ENCODE measurements at places on chromosomes 12 and 14.

DNA sequence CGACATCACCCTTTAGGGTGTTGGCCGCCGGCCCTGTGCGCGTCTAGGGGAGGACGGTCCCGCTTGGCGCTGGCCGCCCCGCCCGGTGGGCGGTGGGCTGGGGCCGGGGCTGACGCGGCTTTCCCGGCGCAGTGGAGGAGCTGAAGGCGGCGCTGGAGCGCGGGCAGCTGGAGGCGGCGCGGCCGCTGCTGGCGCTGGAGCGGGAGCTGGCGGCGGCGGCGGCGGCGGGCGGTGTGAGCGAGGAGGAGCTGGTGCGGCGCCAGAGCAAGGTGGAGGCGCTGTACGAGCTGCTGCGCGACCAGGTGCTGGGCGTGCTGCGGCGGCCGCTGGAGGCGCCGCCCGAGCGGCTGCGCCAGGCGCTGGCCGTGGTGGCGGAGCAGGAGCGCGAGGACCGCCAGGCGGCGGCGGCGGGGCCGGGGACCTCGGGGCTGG lies 3.6 kb downstream of the TNFAIP2 start:
- DNase-seq, result no peak

DNA sequence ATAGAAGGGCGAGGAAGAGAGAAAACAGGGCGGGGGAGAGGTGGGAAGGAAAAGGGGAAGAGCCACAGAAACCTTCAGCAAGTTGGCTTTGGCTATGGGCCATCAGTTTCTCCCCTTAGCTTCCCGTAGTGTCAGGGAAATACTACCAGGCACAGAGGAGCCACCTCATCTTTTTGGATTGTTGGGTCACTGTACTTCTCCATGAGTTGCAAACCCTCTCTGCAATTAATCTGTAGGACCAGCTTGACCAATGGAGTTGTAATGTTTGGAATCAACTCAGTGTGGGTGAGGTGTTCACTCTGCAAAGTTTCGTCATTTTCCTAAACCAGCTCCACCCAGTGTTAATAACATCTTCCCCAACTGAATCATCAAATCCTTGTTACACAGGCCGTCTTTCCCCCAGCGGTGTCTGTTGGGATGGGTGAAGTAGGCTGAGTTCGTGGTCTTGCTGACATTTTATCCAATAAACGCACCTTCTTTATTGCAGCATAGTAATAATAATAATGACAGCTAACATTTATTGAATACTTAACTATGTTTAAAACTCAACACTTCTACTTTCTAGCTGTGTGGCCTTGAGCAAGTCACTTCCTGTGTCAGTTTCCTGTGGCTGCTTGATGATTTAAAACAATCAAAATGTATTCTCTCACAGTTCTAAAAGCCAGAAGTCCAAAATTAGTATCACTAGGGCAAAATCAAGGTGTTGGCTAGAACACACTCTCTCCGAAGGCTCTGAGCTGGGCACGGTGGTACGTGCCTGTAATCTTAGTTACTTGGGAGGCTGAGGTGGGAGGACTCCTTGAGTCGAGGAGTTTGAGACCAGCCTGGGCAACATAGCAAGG lies 8.1 kb upstream of the GLTP start:
- DNase-seq, result peak; percentile 73

DNA sequence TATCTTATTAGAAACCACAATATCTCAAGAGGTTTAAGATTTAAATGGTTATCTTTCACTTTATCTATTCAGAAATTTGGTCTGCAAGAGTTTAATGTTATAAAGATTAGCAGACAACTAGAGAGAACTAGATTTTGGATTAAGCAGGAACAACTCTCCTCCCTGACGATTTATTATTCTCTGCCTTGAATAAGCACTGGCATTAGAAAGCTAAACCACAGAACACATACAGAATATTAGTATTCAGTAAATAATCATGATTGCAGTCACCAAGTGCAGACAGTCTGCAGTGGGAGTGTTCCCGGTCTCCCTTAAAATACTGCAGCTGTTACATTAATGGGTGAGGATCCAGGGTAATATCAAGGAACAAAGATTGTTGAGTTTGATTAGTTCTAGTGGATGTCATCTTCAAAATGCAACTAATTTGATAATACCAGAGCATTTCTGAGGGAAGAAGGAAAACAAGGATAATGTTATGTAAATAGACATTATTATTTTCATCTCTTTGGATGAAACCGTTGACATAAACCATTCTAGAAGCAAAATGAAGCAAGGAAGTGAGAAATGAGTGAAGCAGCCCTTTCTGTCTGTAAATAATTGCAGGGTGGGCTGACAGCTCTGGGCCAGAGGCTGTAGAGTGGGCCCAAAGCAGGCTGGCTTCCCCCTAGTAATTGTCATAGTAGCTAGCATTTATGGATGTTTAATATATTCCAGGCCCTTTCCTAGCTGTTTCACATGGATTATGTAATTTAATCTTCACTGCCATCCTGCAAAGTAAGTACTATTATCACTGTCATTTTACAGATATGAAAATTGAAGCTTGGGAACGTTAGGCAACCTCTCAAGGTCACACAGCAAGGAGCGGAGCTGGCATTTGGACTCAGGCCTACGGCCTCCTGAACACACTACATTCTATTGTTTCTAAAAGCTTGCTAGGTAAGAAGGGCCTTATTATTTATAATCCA lies 79.4 kb downstream of the DYRK2 start:
- no peak for DNase-seq

DNA sequence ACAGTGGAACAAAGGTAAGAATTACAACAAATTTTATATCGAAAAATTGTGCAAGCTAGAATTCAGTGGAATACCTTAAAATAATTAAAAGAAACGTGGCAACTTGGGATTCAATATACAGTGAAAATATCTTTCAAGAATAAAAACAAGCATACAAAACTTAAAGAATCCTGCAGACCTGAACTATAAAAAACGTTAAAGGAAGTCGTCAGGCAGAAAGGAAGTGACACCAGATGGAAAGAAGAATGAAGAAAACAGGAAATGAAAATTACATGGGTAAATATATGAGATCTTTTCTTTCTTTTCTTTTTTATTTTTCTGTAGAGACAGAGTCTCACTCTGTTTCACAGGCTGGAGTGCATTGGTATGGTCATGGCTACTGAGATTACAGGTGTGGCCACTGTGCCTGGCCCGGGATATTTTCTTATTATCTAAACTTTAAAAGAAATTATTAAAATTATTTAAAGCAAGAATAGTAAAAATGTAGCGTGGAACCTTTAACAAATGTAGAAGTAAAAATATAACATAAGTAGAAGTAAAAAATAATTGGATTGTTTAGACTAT lies 4.7 kb downstream of the MGP start:
- DNase-seq, result no peak

DNA sequence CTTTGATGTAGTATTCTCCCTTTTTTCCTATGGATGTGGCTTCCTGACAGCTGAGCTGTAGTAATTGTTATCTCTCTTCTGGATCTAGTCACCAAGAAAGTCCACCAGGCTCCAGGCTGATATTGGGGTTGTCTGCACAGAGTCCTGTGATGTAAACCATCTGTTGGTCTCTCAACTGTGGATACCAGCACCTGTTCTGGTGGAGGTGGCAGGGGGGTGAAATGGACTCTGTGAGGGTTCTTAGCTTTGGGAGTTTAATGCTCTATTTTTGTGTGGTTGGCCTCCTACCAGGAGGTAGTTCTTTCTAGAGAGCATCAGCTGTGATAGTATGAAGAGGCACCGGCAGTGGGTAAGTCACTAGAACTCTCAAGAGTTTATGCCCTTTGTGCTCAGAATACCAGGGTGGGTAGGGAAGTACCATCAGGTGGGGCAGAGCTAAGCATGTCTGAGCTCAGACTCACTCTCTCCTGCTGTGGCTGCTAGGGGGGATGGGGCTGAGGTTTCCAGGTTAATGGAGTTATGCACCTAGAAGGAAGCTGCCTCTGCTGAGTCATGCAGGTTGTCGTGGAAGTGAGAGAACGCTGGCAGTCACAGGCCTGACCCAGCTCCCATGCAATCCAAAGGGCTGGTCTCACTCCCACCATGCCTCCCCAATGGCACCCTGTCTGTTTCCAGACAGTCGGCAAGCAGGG lies 3.0 kb upstream of the TAS2R14 start:
- peak; percentile 15 for DNase-seq

- no peak for DNase-seq
Observed at GRCh38 chr12:68200854-68201253, 24.8 kb downstream of the IL26 start.

- DNase-seq, result no peak
Observed at GRCh38 chr12:80701388-80701787, 6.0 kb upstream of the MYF6 start.

DNA sequence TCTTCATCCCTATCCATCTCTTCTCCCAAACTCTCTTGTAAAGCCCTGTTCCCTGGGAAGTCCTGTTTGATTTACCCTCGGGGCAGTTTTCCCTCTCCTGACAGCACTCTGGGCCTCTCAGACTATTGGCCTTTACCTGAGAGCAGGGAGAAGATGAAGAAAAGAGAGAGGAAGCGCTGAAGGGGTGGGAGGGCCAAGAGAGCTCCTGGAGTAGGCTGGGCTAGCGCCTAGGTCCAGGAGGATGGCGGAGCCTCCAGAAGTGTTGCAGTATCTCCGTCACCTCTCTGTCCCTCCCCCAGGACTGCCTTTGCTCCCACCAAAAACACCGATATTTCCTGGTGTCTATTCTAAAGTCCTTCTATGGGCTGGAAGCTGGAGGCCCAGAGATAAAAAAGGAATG lies 5.7 kb upstream of the IGFBP6 start:
- no peak for DNase-seq

GRCh38 chr12:122366685-122367475 lies 55.6 kb downstream of the CLIP1 start:
- DNase-seq, result peak; percentile 24

- DNase-seq, result peak; percentile 88
Observed at GRCh38 chr12:108907839-108908351, 28.0 kb downstream of the DAO start.

- no peak for DNase-seq
Observed at GRCh38 chr12:132527186-132527882, 37.4 kb downstream of the FBRSL1 start.

GRCh38 chr12:96255077-96255476 lies 60.9 kb downstream of the ELK3 start:
- DNase-seq, result no peak

- no peak for DNase-seq
Observed at GRCh38 chr12:66803930-66804329, 125.1 kb upstream of the GRIP1 start.

GRCh38 chr12:129635021-129635685 lies 268.7 kb downstream of the TMEM132D start:
- no peak for DNase-seq

- DNase-seq, result peak; percentile 39
Observed at GRCh38 chr12:31729705-31730104, 884 bp upstream of the AMN1 start.

GRCh38 chr14:104510216-104510615 lies 69.3 kb upstream of the C14orf180 start:
- DNase-seq, result no peak

DNA sequence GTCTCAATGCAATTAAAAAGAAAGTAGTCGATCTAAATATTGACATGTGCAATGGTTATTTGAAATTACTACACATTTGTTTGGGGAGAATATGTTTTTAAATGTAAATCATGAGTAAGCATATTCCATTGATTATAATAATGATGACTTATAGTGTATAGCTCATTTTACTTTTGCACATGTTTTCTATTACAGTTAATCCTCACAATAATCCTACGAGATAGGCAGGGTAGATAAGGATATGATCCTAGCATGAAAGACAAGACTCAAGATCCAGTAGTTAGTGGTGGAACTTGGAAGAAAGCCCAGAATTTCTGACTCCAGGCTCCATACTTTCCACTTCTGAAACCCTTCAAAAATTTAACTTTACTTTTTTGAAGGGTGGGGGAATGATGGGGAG lies 94.0 kb downstream of the NAV3 start:
- DNase-seq, result no peak

GRCh38 chr12:2586156-2587038 lies 208.4 kb upstream of the FKBP4 start:
- DNase-seq, result peak; percentile 16

DNA sequence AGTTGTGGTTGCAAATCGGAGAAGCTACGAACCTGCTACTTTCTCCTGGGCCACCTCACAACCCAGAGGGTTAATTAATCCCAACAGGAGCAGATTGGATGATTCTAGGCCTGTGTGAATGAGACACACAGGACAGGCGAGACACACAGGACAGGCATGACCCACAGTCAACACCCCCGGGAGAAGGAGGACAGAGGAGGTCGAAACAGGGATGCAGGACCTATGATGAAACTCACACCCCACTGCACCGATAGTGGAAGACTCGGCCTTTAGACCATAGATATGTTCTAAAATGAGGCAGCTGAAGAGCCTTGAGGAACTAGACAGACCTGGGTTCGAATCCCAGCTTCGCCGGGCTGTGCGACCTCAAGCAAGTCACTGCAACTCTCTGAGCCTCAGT lies 11.6 kb downstream of the TMEM119 start:
- DNase-seq, result no peak

GRCh38 chr12:2306012-2306411 lies 253.2 kb downstream of the CACNA1C start:
- DNase-seq, result peak; percentile 97

GRCh38 chr12:87323369-87323768 lies 705.8 kb downstream of the C12orf50 start:
- DNase-seq, result no peak

DNA sequence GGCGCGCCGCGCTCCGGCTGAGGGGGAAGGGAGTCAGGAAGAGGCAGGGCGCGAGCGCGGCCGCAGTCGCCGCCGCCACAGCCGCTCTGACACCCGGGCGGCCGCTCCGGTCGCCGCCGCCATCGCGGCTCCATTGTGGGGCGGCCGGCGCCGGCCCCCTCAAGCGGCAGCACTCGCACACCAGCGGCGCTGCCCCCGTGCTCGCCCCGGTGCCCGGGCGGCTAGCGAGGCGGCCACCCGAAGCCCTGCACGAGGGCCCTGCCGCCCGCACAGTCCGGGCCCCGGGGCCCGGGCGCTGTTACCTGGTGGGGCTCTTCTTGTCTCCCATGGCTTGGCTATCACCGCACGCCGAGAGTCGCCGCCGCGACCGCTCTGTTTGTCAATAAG lies 202 bp downstream of the YAF2 start:
- peak; percentile 32 for DNase-seq

- DNase-seq, result no peak
Observed at GRCh38 chr12:79925492-79925891, 9.4 kb downstream of the PPP1R12A start.

DNA sequence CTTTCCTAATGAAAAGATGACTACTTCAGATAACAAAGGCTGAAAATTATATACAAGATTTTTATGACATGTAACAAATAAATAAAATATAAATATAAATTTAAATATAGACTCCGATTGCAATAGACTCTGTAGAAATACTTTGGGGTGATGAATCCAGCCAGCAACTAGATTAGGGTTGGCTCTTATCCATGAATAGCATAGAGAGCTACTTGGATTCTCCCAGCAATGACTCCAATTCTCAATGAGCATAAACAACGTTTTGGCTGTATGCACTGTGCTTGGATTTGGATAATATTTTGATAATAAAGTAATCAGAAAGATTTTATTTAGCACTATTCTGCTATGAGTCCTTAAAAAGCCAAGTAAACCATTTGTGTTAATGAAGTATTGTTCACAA lies 58.0 kb upstream of the LRFN5 start:
- no peak for DNase-seq

GRCh38 chr14:73909681-73910080 lies 23.0 kb downstream of the ZNF410 start:
- DNase-seq, result no peak

- no peak for DNase-seq
Observed at GRCh38 chr12:16603260-16603915, 2.6 kb downstream of the LMO3 start.

GRCh38 chr12:122889761-122890520 lies 6.0 kb downstream of the VPS37B start:
- DNase-seq, result peak; percentile 90

Data from KBM-7 (cell line).